Activated CD4-positive, alpha-beta T cell treated with anti-CD3 and anti-CD28 coated beads, Interleukin-2, Interleukin-4, amounts not matched to agents 100 ng/mL and 50 ng/mL, durations not matched to agents 16 hours and 8 hours (primary cell): ENCODE measurements at places on chromosomes 3 and 15.

GRCh38 chr3:139230391-139230790 is 113.4 kb upstream of the MRPS22 start:
- no peak for DNase-seq

GRCh38 chr3:79203144-79203519 is 564.7 kb downstream of the ROBO1 start:
- no peak for DNase-seq

- DNase-seq, result no peak
These were observed 50.2 kb downstream of the GABRB3 start for GRCh38 chr15:26722621-26723160.

- no peak for DNase-seq
These were observed 62.8 kb downstream of the ABHD2 start for GRCh38 chr15:89150762-89151664.

DNA sequence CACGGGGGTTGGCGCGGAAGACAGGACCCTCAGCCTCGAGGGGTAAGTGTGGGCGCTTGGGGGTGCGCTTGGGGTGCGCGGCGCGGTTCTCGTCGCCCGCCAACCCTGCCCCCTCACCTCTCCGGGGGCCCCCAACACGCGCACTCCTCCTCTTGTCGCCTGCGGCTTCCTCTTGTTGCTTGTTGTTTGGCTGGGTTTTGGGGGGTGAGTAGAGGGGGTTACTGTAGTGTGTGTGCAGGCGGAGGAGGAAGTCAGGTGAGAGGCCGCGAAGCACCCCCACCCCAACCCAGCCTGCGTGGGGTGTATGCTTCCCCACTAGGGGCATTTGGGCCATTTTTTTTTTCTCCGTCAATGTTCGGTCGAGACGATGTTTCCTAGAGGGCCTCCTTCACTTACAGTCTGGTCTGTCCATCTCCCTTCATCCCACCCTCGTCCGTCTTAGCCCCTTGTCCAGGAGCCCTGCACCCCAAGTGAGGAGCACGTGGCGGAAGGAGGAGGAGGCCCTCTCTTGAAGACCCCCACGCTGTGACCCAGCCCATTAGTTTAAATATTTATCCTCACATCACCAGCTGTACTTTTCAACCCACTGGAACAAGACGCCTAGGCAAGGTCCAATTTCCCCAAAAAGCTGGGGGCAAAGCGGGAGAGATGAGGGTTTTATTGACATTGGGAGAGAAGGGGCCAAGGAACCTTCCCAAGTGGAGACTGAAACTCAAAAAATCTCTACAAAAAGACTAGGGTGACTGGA is 20.4 kb upstream of the SATB1 start:
- DNase-seq, result peak; percentile 70

GRCh38 chr3:100796556-100796955 is 87.3 kb downstream of the TFG start:
- peak; percentile 17 for DNase-seq
